ENCODE measurements at places on chromosomes 3 and 15.

DNA sequence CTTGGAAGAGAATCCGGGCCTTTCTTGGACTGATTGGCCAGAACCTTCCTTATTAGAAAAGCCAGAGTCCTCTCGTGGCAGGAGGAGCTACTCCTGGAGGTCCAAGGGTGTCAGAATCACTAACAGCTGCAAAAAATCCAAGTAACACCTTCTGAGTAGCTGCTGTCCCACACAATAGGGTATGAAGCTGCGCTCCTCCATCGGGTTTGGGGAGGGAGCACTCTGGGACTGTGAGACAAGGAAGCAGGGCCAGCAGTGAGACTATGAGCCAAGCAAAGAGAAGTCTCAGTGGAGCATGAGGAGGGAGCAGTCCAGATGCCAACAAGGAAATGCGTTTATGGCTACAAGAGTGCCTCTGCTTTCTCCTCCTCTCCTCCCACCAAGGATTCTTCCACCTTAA, 21.7 kb downstream of the SEMA3G start:
- DNase-seq = no peak

- DNase-seq = no peak
Measured at GRCh38 chr3:79326642-79327041, 441.2 kb downstream of the ROBO1 start.

- no peak for DNase-seq
Measured at GRCh38 chr3:187025254-187025655, 94.9 kb downstream of the ST6GAL1 start.

- no peak for DNase-seq
Measured at GRCh38 chr3:136882571-136882970, 20.6 kb downstream of the NCK1 start.

DNA sequence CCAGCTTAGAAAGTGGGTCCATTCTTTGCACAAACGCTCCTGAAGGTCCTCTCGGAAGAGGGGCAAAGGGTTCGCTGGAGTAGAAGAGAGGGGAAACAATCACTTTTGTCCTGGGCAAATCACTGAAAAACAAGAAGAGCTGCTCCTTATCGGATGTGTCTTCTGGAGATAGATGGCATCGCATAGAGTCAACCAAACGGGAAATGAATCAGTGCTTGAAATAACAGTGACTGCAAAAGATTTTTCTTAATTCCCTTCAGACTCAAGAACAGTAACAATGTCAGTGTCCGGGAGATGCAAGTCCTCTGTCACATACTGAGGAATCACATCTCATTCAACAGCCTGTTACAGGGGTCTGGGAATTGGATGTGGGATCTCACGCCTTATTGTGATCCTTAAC, 78.8 kb upstream of the PCSK6 start:
- DNase-seq = no peak

DNA sequence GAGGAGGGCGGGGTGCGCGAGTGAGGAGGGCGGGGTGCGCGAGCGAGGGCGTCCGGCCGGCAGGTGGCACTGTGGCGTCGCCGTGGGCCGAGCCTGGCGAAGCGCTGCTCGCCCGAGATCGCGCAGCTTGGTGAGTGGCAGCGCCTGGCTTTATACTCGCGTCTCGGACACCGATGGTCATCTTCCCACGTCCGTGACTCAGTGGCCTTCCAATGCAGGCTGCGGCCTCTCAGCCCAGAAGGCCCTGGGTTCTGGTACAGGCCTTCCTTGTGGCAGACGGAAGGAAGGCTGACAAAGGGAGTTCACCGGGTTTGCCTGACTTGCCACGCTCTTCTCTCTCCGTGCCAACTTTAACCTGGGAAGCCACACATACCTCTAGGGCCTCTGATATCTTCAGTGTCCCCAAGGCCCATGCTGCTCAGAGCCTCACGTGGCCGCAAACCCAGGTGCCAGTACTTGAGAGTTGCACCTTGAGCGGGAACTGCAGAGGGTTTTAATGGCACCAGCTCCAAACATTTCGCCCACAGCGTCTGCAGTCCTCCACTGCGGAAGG, 195.3 kb upstream of the LYSMD4 start:
- peak; percentile 87 for DNase-seq

All from D341Med (cell line).